ENCODE measurements at places on chromosomes 2 and 18. TPM values are rescaled to one million over a fixed set of nuclear protein-coding genes. Genes with fewer than 3 reads are reported as not detected.

DNA sequence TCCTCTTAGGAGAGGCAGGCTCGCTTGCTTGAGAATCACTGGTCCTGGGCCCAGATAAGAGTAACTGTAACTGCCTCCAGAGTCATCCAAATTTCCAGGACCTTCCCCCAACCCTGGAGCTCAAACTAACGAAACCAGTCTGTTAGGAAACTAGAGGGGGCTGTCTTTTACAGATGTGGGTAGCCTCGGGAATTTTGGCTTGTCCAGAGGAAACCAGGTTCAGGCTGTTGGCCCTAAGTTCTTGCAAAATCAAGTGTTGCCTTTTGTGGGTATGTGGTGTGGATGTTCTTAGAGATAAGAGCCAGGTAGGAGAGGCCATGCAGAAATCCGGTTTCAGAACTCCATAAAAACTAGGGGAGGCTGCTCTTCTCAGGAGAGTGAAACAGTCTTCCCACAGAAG lies 125.0 kb upstream of the DLX2 start:
- no peak overlapping the region for H3K4me3 ChIP-seq
- H3K27me3 ChIP-seq: no peaks in the 10 kb centered on the region
- H3K4me1 ChIP-seq: peaks cover 38% of the 10 kb centered on the region
- H3K36me3 ChIP-seq: no peaks in the 10 kb centered on the region
- DNase-seq: no peak

GRCh38 chr2:37489041-37489456 lies 144.6 kb downstream of the QPCT start:
- no peak overlapping the region for H3K27ac ChIP-seq
- no peaks in the 10 kb centered on the region for H3K4me1 ChIP-seq
- no peak overlapping the region for H3K4me3 ChIP-seq
- DNase-seq: no peak

DNA sequence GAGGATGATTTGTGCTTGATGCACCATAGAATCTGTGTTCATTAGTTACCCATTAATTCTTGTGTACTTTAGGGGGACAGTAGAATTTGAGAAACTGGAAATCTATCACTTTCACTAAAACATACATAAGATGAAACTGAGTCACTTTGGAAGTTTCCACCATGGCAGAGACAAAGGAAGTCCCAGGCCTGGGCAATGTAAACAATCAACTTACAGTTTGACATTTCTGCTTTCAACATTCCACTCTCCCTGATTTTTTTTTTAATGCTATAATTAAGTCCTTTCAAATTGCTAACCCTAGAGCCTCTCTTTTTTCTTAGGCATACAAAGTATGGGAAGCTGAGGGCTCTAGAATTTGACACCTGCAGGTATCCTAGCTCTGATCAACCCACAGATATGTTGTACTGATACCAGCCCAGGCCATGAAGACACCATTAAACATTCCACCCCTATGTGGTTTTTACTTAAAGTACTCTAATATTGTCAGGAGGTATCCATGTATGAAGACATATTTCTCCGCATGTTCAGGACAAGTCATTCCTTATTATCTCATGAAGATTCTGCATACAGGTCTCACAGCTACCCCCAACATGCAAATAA lies 88.5 kb upstream of the GLS start:
- H3K36me3 ChIP-seq: no peaks in the 10 kb centered on the region
- no peak for DNase-seq
- no peaks in the 10 kb centered on the region for H3K27me3 ChIP-seq
- no peaks in the 10 kb centered on the region for H3K4me1 ChIP-seq

- DNase-seq: peak; percentile 64
- peak overlapping the region; percentile 10 for H3K4me3 ChIP-seq
- H3K4me1 ChIP-seq: peaks cover 37% of the 10 kb centered on the region
Observed at GRCh38 chr2:197152451-197153228, 157.9 kb downstream of the ANKRD44 start.

GRCh38 chr2:39452396-39452795 lies 15.3 kb upstream of the MAP4K3 start:
- H3K4me3 ChIP-seq: no peak overlapping the region
- H3K27me3 ChIP-seq: no peaks in the 10 kb centered on the region
- H3K36me3 ChIP-seq: no peaks in the 10 kb centered on the region
- H3K4me1 ChIP-seq: no peaks in the 10 kb centered on the region
- H3K27ac ChIP-seq: no peak overlapping the region

DNA sequence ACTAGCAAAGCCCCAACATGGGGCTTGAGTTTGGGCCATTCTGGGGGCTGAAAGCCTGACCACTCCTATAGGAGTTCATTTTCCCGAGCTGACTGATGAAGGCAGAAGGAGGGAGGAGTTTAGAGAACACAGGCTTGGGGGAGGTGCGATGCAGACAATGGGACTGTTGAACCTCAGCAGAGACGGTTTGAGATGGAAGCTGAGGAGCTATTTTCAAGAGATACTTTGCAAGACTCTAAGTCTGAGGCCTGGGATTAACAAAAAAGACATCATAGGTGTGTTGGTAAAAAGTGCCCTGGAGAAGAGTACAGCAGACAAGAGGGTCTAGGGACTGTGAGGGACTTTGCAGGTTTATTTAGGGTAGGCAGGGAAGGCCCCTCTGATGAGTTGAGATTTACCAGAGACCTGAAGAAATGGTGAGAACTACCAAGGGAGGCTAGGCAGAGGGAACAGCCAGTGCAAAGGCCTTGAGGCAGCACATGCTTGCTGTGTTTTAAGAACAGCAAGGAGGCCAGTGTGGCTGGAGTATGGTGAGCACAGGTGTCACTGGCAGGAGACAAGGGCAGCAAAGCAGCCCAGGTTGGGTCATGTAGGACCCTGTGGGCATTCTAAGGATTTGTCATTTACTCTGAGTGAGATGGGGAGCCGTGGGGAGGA lies 31.6 kb downstream of the PCBP1 start:
- H3K27me3 ChIP-seq: no peaks in the 10 kb centered on the region
- H3K36me3 ChIP-seq: no peaks in the 10 kb centered on the region
- H3K27ac ChIP-seq: no peak overlapping the region

DNA sequence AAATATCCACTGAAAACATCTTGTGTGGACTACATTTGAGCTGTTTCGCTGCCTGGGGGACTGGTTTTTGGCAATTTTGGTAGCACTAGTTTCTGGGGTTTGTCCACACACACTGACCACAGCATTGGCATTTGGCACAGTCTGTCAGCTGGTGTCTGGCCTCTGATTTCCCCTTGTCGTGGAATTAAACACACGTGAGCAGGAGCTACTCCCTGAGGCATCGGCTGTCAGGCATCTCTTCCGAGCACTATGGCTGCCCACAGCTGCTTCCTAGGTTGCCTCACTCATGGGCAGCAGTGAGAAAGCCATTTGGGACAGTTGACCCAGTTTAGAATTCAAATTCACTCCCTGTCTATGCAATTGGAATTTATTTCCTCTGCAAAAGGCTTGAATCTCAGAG lies 46.8 kb upstream of the FZD5 start:
- no peak for DNase-seq
- no peak overlapping the region for H3K27ac ChIP-seq

GRCh38 chr18:24959051-24959476 lies 392.9 kb downstream of the ZNF521 start:
- no peak for DNase-seq
- H3K4me1 ChIP-seq: no peaks in the 10 kb centered on the region
- H3K27ac ChIP-seq: no peak overlapping the region
- no peaks in the 10 kb centered on the region for H3K27me3 ChIP-seq

DNA sequence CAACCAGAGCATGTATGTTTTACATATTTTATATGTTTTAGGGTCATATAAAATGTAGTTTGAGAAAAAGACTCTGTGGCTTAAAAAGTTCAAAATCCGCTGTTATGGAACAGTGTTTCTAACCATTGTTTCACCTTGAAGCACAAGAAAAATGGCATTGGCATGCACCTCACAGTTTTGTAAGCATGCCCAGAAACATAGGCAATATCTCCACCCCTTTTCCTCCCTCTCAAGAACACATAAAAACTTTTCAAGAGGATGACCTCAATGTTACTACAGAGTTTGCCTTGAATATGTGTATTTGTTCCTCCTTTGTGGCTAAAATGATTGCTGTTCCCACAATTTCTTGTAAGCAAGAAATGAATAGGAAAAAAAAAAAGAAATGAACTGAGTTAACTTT lies 29.3 kb upstream of the SLC40A1 start:
- H3K4me1 ChIP-seq: no peaks in the 10 kb centered on the region
- DNase-seq: no peak
- no peak overlapping the region for H3K27ac ChIP-seq
- no peaks in the 10 kb centered on the region for H3K36me3 ChIP-seq
- H3K27me3 ChIP-seq: no peaks in the 10 kb centered on the region

GRCh38 chr2:144411473-144411872 lies 108.4 kb downstream of the ZEB2 start:
- H3K4me3 ChIP-seq: no peak overlapping the region
- H3K4me1 ChIP-seq: no peaks in the 10 kb centered on the region
- H3K27ac ChIP-seq: no peak overlapping the region
- no peaks in the 10 kb centered on the region for H3K27me3 ChIP-seq
- H3K36me3 ChIP-seq: no peaks in the 10 kb centered on the region
- DNase-seq: no peak

DNA sequence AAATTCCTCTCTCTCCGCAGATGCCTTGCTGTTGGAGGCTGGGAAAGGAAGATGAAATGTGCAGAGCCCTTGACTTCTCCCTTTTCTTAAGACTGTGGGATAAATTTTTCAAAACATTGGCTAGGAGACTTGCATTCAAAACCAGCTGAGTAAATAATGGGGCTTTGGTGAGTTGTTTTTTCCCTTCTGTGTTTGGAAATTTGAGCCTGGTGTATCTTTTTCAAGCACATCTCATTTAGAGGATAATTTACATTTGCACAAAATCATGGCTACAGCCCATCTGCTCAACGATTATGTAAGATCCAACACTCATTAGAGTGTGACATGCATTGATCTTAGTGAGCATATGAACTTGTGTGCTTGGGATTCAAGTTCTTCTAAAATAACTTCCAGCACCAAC lies 112.1 kb upstream of the ATP8B1 start:
- H3K4me3 ChIP-seq: no peak overlapping the region
- H3K27me3 ChIP-seq: no peaks in the 10 kb centered on the region
- H3K4me1 ChIP-seq: peaks cover 3% of the 10 kb centered on the region

- H3K27ac ChIP-seq: no peak overlapping the region
- no peak for DNase-seq
- no peaks in the 10 kb centered on the region for H3K36me3 ChIP-seq
- H3K27me3 ChIP-seq: no peaks in the 10 kb centered on the region
Observed at GRCh38 chr2:188394931-188395472, 103.3 kb downstream of the GULP1 start.

- H3K36me3 ChIP-seq: no peaks in the 10 kb centered on the region
- H3K4me3 ChIP-seq: no peak within 1 kb of the TSS
- no peaks in the 10 kb centered on the region for H3K4me1 ChIP-seq
- no peak within 1 kb of the TSS for H3K27ac ChIP-seq
- no peaks in the 10 kb centered on the region for H3K27me3 ChIP-seq
- no peak for DNase-seq
Observed at GRCh38 chr2:88127888-88128653, at the start of gene FABP1. Gene FABP1, minus strand, starts transcription at chr2:88128062. Its CDS starts 45 bp downstream, at chr2:88128017.

- H3K36me3 ChIP-seq: no peaks in the 10 kb centered on the region
- H3K27ac ChIP-seq: no peak overlapping the region
- H3K27me3 ChIP-seq: no peaks in the 10 kb centered on the region
- no peaks in the 10 kb centered on the region for H3K4me1 ChIP-seq
Observed at GRCh38 chr2:11043245-11043644, 112.0 kb upstream of the SLC66A3 start.

DNA sequence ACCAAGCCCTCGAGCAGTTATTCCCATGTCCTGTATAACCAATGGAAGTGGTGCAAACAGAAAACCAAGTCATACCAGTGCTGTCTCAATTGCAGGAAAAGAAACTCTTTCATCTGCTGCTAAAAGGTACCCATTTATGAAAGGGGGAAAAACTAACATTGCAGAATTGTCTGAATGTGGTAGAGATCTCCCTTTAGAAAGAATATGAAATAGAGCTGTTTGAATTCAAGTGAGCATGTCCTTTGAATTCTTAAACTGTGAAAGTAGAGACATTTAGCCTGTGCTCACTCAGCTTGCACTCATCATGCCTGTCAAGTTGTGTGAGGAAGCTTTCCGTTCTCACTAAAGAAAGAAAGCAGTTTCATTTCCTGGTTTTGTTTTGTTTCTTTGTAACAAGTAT lies 87.4 kb downstream of the EML4 start:
- peaks cover 14% of the 10 kb centered on the region for H3K36me3 ChIP-seq
- peaks cover 8% of the 10 kb centered on the region for H3K4me1 ChIP-seq
- DNase-seq: no peak
- H3K27ac ChIP-seq: no peak overlapping the region

DNA sequence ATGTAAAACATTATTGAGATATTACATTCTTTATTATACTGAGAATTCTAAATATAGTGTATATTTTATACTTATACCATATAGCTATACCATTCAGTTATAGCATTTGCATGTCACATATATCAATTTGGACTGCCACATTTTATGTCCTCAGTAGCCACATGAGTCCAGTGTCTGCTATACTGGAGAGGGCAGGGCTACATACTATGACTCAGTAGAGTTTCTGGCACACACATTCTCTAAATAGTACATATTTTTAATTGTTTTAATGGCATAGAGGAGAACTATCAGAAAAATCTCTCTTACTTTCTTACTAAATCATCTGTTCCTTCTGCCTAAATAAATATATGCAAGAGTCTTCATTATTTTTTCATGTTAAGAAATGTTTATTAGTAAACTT lies 55.4 kb upstream of the COL5A2 start:
- H3K36me3 ChIP-seq: no peaks in the 10 kb centered on the region
- H3K4me1 ChIP-seq: no peaks in the 10 kb centered on the region
- no peak overlapping the region for H3K27ac ChIP-seq
- H3K4me3 ChIP-seq: no peak overlapping the region

GRCh38 chr2:236592821-236593220 lies 23.2 kb downstream of the ACKR3 start:
- H3K36me3 ChIP-seq: no peaks in the 10 kb centered on the region
- H3K4me3 ChIP-seq: no peak overlapping the region

CROCC2 gene
- total RNA-seq: not detected

MAP2 gene
- total RNA-seq: not detected

RFX8 gene
- 0.54 TPM for total RNA-seq

METAP1D gene
- 5.6 TPM for total RNA-seq

SERPINB12 gene
- total RNA-seq: not detected

CCBE1 gene
- total RNA-seq: not detected

C2orf66 gene
- total RNA-seq: not detected

MYL12A gene
- total RNA-seq: 753 TPM

IMPACT gene
- total RNA-seq: 15.5 TPM

TTL gene
- 13.3 TPM for total RNA-seq

COL4A3 gene
- total RNA-seq: not detected

SSB gene
- 91.3 TPM for total RNA-seq
